ENCODE measurements at places on chromosomes 2 and 18.

GRCh38 chr2:153291718-153292117, 186.8 kb downstream of the RPRM start:
- DNase-seq = no peak

DNA sequence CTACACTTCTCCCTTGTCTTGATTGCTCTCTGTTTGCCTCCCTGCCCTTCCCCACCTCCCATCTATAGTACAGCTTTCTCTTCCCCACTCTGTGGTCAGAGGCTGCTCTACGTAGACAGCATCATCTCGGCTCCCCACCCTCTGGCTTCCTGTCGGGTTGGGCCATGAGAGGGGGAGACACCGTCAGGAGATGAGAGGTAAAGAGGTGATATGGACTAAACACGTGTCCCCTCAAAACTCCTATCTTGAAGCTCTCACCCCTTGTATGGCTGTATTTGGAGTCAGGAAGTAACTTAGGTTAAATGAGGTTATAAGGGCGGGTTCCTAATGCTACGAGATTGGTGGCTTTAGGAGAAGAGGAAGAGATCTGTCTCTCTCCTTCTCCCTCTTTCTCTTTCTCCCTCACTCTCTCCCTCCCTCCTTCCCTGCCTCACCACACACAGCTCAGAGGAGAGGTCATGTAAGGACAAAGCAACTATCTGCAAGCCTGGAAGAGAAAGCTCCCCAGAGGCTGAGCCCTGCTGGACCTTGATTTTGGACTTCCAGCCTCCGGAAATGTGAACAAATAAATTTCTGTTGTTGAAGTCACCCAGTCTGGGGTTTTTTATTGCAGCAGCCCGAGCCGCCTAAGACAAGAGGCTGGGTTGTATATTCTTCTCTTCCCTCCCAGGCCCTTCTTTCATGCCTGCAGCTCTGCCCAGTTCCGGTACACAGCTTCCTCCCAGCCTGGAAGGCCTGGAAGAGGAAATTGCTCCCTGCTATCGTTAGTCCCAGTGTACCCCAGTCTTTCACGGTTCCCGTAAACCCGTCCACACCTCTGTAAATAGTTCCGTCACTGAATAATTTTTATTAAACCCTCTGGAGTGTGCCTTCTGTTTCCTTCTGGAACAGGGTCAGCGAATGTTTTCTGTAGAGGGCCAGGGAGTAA, 138.0 kb downstream of the AKAIN1 start:
- peak; percentile 13 for DNase-seq

DNA sequence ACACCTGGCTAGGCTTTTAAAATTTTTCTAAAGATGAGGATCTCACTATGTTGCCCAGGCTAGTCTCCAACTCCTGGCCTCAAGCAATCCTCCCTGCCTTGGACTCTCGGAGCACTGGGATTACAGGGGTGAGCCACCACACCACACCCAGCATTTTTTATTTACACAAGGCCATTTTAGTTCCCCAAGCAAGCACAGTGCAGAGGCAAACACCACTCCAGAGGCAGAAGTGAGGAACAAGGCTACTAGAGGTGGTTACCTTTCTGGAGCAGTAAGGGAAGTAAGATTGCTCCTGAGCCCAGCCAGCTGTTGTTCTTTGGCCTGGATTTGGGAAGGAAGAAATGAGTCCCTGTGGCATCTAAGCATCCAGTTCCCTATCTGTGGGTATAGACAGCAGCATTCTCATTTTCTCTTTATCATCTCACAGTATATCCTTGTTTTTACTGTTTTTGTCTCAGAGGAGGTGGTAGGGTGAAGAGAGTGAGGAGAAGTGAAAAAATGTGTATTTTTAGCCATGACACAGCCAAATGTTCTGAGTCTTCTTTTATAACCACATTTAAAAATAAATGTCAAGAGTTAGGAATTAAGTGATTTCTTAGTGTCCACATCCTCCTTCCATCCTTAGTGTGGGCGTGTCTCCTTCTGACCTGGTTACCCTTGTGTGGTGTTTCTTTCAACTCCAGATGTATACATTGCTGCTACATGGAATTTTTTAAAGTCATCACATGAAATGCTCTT, 10.5 kb upstream of the TTC39C start:
- peak; percentile 25 for DNase-seq

DNA sequence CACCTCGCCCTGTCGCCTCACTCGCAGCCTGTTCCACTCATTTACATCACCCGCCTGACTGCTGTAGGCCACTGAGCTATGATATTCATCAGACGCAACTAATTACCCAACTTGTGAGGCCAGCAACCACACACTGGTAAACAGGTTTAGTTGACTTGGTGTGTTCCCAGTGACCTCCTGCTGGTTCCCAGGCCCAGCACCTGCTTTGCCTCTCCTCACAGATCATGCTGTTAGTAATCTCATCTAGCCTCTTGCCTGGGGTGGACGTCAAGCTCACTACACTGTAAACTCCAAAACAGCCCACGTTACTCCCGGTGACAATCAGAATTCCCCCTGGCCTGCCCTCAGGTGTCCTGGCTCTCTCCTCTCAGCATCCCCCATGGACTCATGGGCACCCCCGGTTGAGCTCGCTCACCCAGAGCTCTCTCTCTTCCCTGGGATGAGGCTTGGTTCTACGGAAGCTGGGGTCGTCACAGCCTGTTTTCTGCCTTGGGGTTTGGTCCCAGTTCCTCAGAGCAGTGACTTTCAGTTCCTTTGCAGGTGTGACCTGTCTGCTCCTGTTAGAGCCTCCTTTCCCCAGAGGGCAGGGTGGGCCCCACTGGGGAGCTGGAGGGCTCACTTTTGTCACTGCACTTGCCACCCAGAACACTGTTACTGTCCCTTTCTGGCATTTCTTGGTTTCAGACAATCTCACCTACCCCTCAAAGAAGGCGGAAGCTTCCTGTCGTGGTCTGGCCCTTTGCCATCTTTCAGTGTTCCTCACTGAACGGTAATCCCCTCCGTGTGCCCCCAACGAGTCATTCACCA, 40.3 kb downstream of the INPP5D start:
- no peak for DNase-seq

DNA sequence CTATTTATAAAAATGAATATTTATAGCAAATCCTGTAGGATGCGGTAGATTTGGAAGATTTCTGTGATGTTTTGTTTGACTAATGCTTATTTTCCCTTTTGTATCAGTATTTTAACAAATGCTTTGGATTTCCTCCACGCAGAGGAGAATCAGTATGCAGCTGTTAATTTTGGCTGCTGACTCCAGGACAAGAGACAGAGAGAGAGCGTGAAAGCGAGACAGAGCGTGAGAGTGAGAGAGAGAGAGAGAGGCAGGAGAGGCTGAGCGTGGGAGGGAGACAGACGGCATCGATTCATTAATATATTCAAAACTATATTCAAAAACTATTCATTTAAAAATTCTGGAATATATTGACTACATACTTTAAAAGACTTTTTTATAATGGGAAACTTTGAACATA, 62.5 kb downstream of the RRM2 start:
- DNase-seq = no peak

- DNase-seq = no peak
Observed at GRCh38 chr2:46369783-46370182, 72.6 kb downstream of the EPAS1 start.

DNA sequence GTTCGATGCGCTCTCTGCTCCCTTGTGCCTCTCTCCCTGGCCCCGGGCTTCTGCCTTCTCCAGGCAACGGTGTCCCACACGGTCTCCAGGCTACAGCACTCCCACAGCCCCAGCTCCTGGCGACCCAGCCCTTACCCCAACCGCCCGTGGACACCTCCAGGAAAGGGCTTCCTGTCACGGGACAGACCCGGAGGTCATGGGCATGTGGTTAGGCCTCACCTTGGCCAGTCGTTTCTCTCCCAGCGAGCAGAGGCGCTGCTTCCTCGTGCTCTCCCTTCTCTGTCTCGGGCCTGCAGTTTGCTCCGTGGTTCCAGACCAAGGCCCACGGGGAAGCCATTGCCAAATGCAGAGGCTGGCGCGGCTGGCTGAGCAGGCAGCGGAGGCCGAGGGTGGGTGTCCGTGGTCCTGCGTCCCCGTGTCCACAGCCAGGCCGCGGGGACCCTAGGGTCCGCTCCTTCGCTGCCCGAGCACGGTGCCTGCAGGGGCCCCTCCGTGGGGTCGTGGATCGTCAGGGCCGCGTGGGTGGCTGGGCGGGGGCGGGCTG, 61.0 kb upstream of the IL1RL1 start:
- DNase-seq = no peak

DNA sequence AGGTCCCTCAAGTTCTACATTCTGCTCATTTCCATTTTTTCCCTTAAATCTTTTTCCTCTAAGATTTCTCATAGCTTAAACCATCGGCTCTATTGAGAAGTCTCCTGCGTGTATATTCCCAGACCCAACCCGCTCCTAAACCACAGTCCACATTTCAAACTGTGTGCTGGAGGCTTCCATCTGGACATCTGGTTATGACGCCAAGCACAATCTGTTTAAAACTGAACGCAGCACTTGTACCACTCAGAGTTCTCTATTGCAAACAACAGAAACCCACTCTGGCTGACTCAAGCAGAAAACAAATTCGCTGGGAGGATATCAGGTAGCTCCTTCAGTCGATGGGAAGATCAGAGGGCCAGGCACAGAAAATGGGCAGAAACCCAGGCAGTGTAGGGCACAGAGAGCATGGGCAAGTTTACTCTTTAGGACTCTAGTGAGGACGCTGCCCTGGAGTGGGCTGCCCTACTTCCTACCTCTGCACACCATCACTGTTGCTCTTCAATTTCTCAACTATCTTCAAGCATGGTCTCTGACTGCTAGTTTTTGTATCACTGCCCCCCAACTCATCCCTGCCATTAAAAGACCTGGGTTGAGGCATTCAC, 5.6 kb upstream of the EML4 start:
- DNase-seq = peak; percentile 14

DNA sequence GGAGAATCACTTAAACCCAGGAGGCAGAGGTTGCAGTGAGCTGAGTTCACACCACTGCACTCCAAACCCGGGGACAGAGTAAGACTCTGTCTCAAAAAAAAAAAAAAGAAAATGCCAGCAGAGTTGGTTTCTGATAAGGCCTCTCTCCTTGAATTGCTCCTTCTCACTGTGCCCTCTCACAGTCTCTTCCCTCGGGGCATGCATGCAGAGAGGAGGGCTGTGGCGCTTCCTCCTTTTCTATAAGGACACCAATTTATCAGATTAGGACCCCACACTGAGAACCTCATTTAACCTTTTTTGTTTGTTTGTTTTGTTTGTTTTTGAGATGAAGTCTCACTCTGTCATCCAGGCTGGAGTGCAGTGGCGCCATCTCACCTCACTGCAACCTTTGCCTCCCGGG, 110.5 kb downstream of the ZFP36L2 start:
- no peak for DNase-seq

DNA sequence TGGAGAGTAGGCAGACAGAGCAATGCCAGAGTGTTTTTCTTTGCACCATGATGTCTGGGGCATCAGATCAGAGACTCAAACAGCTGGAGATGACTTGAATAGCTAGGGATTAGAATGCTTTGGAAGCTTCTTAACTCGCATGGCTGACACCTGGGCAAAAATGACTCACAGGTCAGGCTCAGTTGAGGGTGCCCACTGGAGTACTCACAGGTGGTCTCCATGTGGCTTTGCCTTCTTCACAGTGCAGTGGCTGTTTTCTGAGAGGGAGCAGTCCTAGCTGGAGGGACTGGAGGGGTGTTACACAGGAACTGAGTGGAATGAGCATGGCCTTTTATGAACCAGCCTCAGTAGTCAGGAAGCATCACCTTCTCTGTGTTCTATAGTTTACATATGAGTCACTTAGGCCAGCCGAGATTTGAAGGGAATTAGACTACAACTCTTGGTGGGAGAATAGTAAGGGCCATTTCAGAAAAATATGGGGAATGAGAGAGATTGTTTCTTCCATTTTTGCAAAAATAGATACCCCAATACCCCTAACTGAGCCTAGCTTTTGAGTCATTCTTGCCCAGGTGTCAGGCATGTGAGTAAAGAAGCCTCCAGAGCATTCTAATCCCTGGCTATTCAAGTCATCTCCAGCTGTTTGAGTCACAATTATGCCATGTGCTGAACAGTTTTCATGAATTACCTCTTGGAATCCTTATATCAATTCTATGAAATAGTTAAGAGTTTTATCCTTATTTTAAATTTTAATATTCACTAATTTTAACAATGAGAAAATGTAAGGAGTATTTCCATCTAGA, 7.1 kb upstream of the PPP1R1C start:
- no peak for DNase-seq

DNA sequence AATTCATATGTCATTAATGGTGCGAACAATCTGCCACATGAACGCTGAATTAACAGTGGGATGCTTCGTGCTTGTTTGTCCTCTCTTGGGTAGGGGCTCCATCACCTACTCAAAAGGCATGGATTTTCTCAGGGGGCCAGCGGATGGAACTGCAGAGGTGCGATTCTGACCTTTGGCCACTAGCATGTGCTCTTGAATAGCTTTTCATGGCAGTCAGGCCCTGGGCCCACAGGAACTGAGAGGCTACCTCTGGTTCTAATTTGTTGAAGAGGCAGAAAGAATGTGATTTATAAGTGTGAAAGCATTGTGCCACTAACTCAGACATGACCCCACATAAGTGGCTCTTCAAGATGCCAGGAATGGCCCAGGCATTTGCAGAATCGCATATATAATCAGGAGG, 283.2 kb downstream of the INSIG2 start:
- peak; percentile 76 for DNase-seq

GRCh38 chr2:67783026-67783425, 279.8 kb downstream of the C1D start:
- peak; percentile 16 for DNase-seq

DNA sequence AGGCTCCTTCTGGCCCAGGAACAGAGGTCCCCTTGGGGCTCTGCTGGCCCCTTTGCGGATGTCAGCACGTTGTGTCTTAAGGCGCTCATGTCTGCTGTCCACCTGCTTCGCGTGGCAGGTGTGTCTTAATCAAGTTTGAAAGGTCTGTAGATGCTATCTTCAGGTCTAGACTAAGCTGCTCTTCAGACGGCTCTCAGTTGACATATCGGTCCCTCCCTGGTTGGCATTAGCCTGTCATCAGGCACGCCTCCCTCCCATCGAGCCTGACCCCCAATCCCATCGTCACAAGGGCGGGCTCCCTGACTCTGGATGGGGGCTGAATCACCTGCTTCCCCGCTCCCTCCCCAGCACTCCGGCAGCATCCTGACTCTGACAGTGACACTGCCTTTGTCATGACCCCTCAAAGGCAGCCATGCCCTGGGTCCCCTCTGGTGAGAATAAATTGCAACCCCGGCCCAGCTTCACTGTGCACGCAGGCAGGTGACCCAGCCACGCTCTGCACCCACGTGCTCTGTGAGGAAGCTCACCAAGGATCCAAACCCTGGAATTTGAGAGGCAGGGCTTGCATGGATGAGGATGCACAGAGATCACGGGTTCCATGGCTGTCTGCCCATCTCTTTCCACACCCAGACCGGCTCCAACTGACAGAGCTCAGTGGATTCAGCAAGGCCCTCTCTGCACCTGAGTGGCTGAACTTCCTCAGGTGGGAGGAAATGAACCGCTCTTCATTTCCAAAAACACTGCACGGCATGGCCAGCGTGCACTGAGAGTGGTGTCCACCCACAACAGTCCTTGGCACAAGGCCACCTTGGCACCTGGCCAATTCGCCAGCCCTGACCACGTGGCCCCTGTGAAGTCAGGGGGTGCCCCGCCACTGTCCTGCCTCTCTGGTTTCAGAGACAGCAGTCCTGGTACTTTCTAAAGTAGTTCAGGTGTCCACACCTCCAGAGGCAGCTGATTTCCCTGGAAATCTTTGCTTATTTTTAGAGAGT, 110.2 kb upstream of the GPC1 start:
- no peak for DNase-seq
